ENCODE measurements at places on chromosomes 7 and 10.

DNA sequence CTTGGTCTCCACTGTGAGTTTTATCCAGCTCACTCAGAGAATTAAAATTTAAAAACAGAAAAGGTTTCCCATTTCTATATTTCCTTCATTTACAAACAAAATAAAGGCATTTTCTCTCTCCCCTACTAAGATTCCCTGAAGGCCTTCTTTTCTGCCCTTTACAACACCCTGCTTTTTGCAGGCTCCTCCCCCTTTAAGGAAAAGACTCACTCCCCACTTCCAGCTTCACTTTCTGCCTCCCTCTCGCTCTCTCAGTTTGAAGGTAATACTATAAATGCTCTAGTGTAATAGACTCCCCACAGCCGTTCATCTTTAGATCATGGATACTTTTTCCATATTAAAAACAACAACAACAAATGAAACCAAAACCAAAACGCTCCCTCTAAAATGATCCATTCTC, 53.3 kb downstream of the CDHR3 start:
- no peak for DNase-seq

- DNase-seq, result no peak
Observed at GRCh38 chr10:112045938-112046337, 137.6 kb downstream of the GPAM start.

GRCh38 chr7:137953665-137954470, 48.0 kb downstream of the CREB3L2 start:
- no peak for DNase-seq

DNA sequence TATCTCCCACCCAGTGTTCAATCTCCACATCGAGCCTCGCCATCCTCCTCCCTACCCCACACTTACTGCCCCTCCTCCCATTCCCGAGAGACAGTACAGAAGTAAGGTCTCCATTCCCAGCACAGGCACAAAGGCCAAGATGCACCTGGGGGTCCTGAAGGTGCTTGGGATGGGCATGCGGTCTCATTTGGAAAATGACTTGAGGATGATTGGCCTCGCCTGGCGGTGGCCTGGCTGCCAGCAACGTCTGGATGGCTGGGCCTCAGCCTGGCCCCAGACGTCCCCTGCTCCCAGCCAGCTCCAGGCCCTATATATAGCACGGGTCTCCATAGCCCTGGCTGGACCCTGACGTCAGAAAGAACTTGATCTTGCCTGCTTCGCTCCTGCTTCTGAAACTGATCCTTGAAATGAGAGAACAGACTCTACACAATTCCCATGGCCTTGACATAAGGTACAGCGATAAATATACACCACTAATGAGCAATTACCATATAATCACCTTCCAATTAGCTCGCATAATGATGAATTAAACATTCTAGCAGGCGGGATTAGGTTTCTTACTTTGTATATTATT, 11.8 kb downstream of the EMX2 start:
- DNase-seq, result no peak

DNA sequence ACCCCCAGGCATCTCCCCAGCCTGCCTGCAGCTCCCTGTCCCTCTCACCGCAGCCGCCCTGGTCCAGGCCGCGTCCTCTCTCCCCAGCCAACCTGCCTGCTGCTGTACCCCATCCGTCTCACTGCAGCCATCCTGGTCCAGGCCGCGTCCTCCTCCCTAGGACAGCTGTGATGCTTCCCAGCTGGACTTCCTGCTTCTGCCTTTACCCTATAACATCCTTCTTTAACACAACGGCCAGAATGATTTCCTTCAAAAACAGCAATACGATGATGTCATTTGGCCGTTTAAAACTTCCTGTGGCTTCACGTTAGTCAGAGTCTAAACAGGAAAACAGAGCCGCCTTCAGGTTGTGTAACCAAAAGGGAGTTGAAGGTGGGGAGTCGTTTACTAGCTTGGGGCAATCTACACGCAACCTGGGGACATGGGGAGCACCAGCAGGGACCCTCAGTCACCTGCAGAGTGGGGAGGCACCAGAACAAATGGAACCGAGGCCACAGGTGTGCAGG, 32.2 kb upstream of the ZFAND2A start:
- DNase-seq, result no peak

GRCh38 chr7:104366390-104366789, 38.0 kb downstream of the LHFPL3 start:
- no peak for DNase-seq

DNA sequence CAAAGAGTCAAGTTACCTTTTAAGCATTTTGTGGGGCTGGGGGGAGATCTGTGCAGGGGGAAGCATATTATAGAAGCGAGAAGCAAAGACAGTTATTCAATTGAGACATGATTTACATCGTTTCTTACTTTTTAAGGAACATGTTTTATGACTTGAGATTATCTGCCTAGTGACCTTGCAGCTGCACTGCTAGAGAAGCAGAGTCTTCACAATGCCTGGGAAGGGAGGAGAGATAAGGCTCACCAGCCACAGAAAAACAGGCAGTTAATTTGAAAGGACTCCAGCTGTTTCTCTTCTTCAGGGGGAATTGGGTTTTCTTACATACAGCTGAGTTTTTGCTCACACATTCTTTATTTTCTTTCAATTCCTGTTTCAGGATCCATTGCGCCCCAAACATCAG, 31.0 kb downstream of the PHYH start:
- no peak for DNase-seq

GRCh38 chr7:47778153-47778661, 170.1 kb downstream of the PKD1L1 start:
- DNase-seq, result no peak

GRCh38 chr7:107870427-107871000, 20.5 kb upstream of the DLD start:
- no peak for DNase-seq

- DNase-seq, result no peak
Observed at GRCh38 chr7:73838642-73839041, 3.7 kb downstream of the METTL27 start.

- no peak for DNase-seq
Observed at GRCh38 chr7:2736411-2736914, 48.5 kb downstream of the AMZ1 start.

- no peak for DNase-seq
Observed at GRCh38 chr10:87763086-87763861, 54.8 kb downstream of the ATAD1 start.

Measured in tibial nerve (tissue), 4 donors.